ENCODE measurements at places on chromosomes 7 and 10.

GRCh38 chr7:55567571-55567970, 4.7 kb downstream of the VOPP1 start:
- no peak for DNase-seq

GRCh38 chr7:151243408-151244195, 4.9 kb downstream of the SMARCD3 start:
- no peak for DNase-seq

DNA sequence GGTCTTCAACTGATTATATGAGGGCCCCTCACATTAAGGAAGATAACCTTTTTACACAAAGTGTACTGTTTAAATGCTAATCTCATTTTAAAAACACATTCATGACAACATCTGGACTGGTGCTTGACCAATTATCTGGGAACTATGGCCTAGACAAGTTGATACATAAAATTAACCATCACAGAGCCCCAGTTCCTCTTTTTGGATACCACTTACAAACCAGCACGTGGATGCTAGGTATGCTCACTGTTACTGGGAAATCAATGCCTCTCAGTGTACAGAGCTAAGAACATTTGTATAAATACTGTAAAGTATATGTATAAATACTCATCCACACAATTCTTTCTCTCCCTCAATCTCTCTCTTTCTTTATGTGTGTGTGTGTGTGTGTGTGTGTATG, 1217.8 kb upstream of the LRRTM3 start:
- DNase-seq, result no peak

- no peak for DNase-seq
These were observed 124.2 kb upstream of the PCGF5 start for GRCh38 chr10:91096274-91096673.

- no peak for DNase-seq
These were observed 40.2 kb upstream of the PROSER2 start for GRCh38 chr10:11782793-11783557.

- DNase-seq, result no peak
These were observed 1.1 kb upstream of the TNKS2 start for GRCh38 chr10:91797048-91797690.

DNA sequence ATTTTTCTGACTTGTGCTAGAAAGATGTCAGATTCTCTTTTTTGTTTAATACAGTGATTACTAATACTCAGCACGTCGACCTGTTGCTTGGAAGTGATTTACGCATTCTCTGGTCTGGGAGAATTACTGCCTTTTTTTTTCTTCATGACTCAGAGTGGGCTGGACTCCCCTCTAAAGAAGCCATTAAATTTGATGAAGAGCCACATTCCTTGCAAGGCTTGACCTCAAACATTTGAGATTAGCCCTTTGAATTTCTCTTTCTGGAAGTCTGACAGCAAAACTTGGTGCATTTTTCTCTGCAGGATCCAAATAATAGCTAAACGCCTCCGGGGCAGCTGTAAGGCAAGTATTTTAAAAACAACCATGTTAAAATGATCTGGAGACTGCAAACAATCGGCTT, 171.6 kb downstream of the GALNT17 start:
- no peak for DNase-seq

DNA sequence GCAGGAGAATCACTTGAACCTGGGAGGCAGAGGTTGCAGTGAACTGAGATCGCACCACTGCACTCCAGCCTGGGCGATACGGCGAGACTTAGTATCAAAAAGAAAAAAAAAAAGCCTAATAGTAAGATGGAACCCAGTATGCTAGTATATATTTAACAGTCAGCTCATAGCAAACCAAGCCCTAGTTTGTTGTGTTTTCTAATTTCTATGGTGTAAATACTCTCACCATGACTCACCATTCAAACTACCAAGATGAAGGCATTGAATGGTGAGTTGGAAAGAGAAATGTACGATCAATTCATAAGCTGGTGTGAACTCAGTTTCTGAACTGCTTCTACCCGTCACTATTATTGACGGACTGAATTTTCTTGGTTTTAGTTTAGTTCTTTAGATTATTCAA, 173.7 kb upstream of the KAT6B start:
- DNase-seq, result no peak

GRCh38 chr7:1922870-1923236, 252.8 kb downstream of the ELFN1 start:
- no peak for DNase-seq

DNA sequence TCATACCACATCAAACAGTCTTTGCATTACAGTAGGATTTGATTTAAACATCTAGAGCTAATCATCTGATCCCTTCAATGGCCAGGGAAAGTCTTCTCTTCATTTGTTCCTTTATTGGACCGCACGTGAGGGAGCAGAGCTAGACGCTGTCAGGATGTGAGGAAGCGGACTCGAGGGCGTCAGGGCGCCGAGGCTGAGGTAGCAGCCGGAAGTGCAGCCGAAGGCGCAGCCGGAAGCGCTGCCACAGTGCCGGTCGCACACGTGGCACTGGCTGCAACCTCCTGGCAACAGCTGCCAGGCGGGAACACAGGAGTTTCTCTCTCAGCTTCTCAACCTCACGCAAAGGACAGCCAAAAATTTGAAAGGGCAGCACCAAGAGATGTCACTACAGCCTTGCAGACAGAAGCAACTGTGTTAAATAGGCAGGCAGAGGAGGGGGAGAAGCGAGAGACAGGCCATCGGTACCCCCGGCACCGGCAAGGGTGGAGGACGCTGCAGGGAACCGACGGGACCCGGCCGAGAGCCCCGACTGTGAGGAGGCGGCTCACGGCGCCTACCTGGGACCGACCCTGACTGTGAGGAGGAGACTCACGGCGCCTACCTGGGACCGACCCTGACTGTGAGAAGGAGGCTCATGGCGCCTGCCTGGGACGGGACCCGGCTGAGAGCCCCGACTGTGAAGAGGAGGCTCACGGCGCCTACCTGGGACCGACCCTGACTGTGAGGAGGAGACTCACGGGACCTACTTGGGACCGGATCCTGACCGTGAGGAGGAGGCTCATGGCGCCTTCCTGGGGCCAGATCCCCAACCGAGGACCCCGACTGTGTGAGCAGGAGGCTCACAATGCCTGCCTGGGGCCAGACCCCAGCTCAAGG, 32.3 kb downstream of the VIPR2 start:
- DNase-seq, result no peak

DNA sequence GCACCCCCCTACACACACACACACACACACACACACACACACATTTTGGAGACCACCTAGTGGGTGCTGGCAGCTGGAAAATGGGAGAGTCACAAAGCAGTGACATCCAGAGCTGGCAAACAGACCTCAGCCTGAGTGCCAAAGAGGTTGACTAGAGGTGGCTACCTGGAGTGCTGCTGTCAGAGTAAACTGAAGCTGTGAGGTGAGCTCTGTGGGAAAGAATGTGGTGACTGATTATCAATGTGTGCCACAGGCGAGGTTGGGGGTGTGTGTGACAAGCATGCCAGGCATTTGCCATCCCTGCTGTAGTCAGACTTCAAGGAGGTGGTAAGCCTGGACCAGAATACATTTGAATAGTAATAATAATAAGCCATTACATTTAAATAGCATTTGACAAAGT, 120.6 kb downstream of the SLIT1 start:
- no peak for DNase-seq

GRCh38 chr7:121960678-121961077, 87.7 kb downstream of the PTPRZ1 start:
- no peak for DNase-seq

GRCh38 chr10:15427843-15428414, 56.8 kb upstream of the FAM171A1 start:
- no peak for DNase-seq

GRCh38 chr7:94374721-94375566, 19.8 kb upstream of the COL1A2 start:
- no peak for DNase-seq

DNA sequence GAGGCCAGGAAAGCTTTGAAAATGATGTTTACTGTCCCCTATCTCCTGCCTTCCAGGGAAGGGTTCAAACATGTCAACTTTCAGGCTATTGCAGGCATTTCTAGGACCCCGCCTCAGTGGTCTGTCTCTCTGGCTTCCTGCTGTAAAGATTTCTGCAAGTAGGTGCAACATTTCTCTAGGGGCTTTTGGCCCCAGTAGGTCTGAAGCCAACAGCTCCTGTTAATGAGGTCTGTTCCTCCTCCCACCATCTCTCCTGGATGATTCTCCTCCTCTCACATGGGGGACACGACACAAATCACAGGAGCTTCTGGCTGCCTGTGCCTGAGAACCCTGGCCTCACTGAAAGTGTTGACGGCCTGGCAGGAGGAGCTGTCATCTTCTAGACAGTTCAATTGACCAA, 194.3 kb downstream of the CYP26A1 start:
- no peak for DNase-seq

DNA sequence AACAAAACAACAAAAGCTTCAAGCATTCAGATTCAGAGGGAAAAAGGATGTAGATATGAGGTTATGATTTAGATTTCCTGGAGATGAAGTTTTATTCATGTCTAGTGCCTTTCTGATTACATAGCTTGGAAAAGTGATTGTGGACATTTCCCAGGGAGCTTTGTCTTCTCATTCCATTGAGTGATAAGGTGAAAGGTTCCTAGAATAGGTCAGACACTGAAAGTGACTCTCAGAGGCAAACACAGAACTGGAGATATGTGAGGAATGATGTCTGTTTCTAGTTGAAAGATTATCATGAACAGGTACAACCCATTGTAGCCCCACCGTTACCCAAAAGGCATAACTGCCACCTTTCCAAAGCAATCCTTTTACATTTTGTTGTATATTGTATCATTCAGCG, 179.5 kb downstream of the CDCA7L start:
- no peak for DNase-seq

DNA sequence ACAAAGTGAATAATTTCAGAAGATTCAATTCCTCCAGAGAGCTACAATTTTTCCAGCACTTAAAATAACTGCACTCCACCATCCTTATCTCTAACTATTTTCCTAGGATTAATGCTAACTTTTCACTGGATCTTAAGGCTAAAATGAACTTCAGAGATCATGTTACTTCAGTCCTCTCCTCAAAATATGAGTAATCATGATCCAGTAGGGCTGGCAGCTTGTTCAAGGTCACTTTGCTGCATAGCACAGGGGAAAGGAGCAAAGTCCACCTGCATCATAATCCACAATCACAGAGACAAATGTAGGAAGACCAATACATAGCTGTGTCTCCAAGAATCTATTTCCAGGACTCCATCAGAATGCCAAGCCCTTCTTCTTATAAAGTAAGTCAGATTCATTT, 150.3 kb downstream of the LRRTM3 start:
- DNase-seq, result no peak

DNA sequence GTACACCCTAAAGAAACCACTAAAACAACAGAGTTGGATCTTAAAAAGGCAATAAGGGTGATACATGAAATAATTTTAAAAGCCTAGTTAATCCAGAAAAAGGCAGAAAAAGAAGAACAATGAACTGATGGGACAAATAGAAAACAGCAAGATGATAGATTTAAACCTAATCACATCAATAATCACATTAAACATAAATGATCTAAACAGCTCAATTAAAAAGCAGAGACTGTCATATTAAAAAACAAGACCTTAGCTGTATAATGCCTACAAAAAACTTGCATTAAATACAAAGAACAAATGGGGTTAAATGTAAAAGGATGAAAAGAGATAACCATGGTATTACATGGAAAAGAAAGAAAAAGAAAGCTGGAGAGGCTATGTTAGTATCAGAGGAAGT, 96.2 kb downstream of the RTKN2 start:
- no peak for DNase-seq

- DNase-seq, result no peak
These were observed 115.4 kb downstream of the TMEM178B start for GRCh38 chr7:141189231-141189630.

GRCh38 chr7:74231232-74231590, 21.4 kb downstream of the LAT2 start:
- no peak for DNase-seq

DNA sequence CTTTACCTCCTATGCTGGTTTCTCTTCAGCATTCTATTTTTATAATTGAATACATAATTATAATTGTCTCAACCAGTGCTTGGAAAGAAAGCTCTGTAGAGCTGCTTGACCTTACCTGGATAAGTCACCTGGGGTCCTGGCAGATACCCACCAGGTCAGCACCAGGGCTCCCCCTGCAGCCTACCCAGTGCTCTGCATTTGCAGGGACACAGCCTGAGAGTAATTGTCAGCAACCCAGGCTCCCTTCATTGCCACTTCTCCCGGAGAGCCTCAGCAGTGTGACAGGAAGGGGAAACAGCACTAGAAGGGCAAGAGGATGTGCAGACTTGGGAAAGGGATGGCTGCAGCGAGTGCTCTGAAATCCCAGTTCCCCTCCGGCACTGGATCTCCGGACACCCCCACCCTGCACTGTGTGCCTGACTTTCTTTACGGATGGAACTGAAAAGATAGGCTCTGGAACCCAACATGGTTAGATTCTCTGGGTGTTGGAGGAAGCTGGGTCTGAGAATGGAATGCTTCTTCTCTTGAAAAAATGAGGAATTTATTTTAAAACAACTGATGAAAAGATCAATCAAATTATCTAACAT, 11.4 kb upstream of the PAX4 start:
- DNase-seq, result no peak

GRCh38 chr10:11921800-11922392, 98.7 kb downstream of the PROSER2 start:
- DNase-seq, result no peak

- DNase-seq, result no peak
These were observed 33.0 kb downstream of the ORC5 start for GRCh38 chr7:104174798-104175197.

- DNase-seq, result no peak
These were observed 5.7 kb downstream of the FAM221A start for GRCh38 chr7:23685731-23686130.

- DNase-seq, result no peak
These were observed 143.2 kb downstream of the PRKG1 start for GRCh38 chr10:51217505-51217904.

GRCh38 chr10:116263870-116264655, 8.9 kb downstream of the GFRA1 start:
- DNase-seq, result no peak

- no peak for DNase-seq
These were observed 128.5 kb downstream of the SND1 start for GRCh38 chr7:127780489-127780888.

- no peak for DNase-seq
These were observed 52.7 kb downstream of the FRMPD2 start for GRCh38 chr10:48221814-48222213.

GRCh38 chr7:70830060-70830395, 301.9 kb upstream of the GALNT17 start:
- DNase-seq, result no peak

GRCh38 chr10:58082248-58082647, 185.4 kb downstream of the IPMK start:
- no peak for DNase-seq
